ENCODE measurements at places on chromosomes 11 and 22.

DNA sequence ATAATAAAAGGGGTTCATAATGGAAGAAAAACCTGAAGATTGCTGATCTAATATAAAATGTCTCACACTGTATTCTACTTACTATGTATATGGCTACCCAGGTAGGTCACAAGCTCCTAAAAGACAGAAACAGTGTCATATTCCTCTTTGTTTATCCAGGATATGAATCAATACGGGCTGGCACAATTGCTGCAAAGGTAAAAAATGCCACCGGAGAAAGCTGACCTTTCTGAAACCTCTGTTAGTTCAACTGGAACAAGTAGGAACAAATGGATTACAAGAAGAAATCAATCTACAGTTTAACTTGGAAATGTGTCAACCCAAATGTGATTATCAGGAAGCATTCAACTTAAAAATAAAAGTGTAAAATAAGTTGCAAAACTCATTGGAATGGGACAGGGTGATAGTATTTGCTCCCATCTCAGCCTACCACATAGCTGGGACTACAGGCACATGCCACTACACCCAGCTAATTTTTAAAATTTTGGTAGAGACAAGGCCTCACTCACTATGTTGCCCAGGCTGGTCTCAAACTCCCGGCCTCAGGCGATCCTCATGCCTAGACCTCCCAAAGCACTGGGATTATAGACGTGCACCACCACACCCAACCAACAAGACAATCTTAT lies 27.6 kb downstream of the SLC35F2 start:
- ATAC-seq: no peak

- no peak for ATAC-seq
Measured at GRCh38 chr11:110852921-110853490, 140.8 kb upstream of the ARHGAP20 start.

DNA sequence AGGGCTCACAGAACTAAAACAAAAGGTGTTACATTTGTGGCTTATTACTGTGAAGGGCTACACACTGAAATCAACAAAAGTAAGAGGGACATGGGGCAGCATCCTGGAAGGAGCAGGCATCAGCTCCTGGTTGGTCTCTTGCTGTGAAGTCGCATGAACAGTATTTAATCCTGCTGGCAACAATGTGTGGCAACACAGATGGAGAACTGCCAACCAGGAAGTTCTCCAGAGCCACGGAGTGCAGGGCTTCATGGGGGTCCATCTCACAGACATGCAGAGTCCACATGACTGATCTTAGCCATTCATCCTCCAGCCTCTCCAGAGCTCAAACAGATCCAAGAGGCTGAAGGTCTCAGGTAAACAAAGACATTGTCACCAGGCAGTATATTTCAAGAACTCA lies 32.8 kb upstream of the FGF3 start:
- no peak for ATAC-seq

DNA sequence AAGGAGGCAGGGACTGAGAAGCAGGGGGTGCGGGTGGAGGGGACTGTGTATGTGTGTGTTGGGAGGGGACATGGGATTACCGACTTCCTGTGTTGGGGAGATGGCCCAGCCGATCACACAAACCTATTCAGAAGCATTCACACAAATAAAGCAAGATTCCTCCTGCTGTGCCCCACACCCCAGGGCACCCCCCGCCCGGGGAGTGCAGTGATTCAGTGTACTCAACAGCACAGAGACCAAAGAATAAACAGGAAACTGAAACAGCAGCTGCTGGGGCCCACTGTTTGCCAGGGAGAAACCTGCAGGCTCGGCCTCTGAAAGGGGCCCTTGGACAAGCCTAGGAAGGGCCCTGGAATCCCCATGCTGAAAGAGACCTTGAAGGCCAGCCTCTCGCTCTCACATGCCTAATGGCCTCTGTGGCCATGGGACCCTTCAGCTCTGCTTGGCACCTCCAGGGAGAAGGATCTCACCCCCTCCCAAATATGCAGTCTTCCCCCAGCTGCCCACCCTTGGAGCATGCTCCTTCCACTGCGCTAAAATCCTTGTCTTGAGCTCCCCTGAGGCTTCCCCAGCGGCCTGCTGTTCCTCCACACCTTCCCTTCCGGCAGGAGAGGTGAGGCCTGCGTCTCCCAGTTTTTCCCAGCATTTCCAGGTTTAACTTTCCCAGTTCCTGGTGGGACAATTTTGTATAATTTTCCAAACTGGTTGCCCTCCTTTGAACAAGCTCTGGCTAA lies 72.9 kb downstream of the CSNK2A3 start:
- ATAC-seq: no peak

DNA sequence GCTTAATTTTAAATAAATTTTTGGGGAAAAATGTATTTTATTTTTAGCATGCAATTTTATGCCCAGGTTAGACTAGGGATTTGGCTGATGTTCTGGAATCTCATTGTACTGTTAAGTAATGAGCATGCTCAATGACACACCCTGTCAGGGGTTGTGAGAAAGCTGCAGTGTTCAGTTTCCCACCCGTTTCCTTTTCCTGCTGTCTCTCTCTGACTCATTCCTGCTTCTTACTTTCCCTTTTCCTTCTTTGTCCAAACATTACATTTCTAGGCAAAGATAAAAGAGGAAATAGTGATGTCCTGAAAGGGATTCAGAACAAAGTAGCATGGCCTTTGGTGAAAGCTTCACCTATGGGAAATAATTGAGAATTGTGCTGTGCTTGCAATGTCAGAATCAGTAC lies 22.7 kb downstream of the OOSP3 start:
- no peak for ATAC-seq

GRCh38 chr22:44758344-44758973 lies 6.1 kb downstream of the ARHGAP8 start:
- no peak for ATAC-seq

GRCh38 chr11:93984196-93984567 lies 37.0 kb upstream of the HEPHL1 start:
- ATAC-seq: no peak

DNA sequence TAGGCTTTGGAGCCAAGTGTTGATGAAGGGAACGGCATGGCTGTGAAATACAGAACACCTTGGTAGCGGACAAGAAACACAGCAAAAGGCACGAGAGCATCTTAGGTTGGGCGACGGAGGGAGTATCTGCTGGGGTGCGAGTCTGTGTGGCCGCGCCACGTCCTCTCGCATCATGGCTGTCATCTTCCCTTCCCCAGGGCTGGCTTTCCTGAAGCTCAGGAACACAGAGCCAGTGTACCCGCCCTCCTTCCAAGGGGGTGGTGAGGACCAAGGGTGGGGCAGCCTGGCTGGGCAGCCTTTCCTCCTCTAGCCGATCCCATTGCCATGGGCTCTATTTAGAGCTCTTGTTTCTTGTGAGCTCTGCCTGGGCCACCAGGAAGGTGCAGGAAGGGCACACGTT lies 154.4 kb downstream of the FEZ1 start:
- no peak for ATAC-seq

- ATAC-seq: no peak
Measured at GRCh38 chr11:69209421-69210309, 53.9 kb downstream of the SMIM38 start.

DNA sequence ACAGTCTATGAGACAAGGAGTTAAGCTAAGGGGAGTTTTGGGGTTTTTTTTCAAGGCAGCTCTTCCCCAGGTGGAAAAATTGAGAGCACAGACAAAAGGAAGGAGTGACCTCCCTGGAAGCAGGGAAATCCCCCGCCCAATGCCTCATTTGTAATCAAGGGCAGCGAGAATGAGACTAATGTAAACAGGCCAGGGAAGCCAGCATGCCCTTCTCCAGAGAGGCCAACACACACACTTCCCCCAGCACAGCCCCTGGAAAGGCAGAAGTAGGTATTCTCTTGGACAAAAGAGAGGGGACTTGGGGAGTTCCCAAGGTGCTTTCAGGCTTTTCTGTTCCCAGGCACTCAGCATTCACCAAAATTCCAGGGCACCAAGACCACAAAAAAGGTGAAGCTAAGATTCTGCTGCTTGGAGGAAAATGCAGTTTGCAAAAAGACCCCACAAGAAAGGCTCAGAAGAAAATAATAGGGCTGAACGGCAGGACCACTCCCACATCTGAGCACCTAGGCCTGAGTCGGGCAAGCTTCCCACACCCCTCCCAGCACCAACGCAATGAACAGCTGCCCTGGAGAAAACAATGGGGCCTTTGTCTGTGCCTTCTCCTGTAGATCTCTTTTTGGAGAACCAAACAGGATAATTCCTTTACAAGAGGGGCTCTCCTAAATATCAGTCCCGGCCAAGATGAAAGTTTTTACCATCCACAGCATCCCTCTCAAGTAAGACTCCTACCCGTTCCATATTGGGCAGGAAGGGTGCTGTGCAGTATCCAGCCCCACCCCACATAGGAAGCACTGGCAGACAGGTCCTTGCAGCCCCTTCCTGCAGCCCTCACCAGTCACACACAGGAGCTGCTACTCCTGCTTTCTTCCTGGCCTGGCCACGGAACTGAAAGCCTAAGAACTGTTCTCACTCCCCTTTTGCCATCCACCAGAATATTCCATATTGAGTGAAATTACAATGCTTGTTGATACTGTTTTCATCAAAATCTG lies 70.7 kb upstream of the AKIP1 start:
- peak; percentile 89 for ATAC-seq

GRCh38 chr11:15617126-15617525 lies 502.4 kb downstream of the INSC start:
- ATAC-seq: no peak

DNA sequence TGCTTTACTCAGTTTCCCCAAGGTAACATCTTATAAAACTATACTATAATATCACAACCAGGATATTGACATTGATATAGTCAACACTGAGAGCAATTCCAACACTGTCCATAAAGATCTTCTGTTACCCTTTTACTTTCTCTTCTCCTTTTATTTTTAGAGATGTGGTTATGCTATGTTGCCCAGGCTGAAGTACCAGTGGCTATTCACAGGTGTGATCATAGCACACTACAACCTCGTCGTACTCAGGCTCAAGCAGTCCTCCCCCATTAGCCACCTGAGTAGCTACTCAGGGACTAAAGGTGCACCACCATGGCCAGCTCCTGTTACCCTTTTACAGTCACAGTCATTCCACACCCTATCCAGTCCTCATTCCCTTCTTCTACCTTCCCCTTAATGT lies 119.7 kb downstream of the CWF19L2 start:
- no peak for ATAC-seq

- no peak for ATAC-seq
Measured at GRCh38 chr11:32297611-32298011, 137.7 kb downstream of the WT1 start.

DNA sequence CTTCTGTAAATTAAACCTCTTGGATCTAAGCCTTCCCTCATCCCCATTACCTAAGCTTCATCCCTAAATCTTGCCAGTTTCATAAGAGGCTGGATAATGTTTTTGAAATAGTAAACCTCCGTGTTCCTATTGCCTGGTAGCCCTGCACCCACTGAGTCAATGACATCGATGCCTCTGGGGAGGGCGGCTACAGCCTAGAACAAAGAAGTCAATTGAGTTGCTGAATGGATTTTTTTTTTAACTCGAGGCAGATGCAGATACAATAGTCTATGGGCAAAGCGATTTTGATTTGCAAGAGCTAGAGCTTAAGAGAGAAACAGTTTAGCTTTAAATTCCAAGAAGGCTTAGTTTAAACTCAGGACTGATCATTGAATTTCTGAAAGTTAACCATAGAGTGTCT lies 121.3 kb downstream of the NECTIN1 start:
- ATAC-seq: no peak

DNA sequence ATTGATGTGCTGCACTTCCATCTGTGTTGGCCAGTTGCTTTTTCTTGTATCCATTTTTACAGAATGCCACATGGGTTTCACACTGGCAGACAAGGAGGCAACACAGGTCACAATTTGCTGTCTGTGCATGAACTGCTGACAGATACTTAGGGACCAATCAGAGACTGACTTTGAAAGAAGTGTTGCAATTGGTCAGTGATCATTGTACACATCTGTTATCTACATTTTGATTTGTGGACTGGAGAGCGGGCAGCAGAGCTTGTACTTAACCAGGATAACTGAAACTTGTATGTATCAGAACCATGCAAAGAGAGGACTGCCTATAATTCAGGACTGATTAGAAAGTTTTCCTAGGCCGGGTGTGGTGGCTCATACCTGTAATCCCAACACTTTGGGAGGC lies 21.8 kb downstream of the PRR5 start:
- peak; percentile 47 for ATAC-seq

- peak; percentile 87 for ATAC-seq
Measured at GRCh38 chr22:42863349-42863961, 6.4 kb upstream of the ARFGAP3 start.

GRCh38 chr11:96748639-96749370 lies 359.0 kb downstream of the JRKL start:
- no peak for ATAC-seq

GRCh38 chr22:42313804-42314581 lies 43.5 kb upstream of the TCF20 start:
- peak; percentile 40 for ATAC-seq

DNA sequence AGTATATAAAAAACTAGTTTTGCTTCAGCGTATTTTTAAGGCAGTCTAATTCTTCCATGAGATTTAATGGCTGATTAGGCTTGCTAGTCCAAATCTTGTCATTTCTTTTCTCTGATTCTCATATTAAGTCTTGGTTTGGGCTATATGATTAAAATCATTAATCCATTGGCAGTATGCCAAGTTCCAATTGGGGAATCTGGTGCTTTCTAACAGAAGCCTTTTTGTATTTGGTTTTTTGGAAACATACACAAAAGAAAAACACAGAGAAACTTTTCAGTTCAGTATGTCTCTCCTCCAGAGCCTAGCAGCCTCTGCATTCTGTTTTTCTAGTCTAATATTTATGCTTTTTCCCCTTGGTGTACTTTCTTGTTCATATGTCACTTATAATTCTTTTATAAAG lies 37.9 kb downstream of the SWAP70 start:
- ATAC-seq: no peak

DNA sequence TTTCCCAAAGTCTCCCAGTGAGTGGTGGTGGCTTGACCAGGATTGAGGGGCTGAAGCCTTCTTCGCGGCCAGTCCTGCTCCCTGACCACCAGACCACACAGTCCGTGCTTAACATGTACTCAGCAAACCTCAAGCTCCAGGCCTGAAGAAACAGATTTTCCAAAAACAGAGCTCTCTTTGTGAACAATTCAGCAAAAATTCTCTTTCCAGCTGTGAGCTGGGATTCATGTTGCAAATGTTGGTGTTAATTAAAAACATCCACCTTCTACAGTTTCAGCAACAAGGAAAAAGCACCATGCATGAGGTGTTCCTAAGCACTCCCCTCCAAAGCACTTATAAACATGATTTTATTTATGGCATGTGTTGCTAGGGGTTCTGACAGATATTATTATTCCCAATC lies 129.5 kb downstream of the ETS1 start:
- no peak for ATAC-seq

DNA sequence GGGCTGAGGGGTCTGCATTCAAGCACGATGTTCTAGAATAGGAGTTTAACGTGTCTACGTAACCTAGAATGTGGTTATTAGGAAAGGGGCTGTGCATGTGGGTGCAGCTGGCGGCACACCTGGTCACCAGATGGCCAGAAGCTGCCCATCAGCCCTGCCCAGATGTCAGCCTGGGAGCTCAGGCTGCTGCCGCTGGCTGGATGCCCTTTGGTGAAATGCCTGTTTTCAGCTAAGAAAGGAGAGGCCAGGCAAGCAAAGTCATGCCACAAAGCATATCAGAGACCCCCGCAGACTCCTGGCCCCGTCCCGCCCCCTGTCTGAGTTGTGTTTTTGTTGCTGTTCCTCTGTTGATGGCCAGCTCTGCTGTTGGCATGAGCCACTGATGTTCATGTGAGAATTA lies 11.3 kb upstream of the ADORA2A start:
- ATAC-seq: no peak

- ATAC-seq: peak; percentile 92
Measured at GRCh38 chr11:35390737-35391682, 28.3 kb downstream of the SLC1A2 start.
